ENCODE measurements at places on chromosomes 13 and 19.

DNA sequence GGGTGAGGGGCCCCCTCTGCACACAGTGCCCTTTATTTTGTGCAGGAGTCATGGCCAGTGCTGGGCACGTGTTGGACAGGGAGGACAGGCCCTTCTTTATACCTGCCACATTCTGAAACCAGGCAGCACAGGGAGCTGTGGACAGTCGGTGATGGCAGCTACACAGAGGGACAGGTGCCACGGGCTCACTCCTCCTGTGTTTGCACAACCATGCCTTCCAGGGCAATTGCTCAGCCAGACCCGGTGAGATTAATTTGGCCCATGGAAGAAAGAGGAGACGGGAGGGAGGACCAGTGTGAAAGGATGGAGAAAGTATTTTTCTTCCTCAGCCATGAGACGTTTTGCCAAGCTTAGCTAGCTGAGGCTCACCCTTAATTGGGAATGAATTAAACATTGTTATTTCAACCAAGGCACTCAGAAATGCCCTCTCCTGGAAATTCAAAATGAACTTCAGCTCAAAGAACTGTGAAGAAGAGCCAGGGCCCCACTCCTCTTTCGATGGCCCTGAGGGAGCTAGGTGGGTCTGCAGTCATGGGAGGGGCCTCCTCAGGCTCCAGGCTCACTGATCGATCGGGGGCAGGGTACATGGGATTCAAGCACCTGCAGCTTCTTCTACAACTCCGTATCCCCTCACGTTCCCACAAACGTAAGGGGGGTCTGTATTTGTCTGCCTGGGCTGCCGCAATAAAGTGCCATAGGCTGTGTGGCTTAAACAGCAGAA lies 41.2 kb downstream of the SHISA2 start:
- DNase-seq: no peak

DNA sequence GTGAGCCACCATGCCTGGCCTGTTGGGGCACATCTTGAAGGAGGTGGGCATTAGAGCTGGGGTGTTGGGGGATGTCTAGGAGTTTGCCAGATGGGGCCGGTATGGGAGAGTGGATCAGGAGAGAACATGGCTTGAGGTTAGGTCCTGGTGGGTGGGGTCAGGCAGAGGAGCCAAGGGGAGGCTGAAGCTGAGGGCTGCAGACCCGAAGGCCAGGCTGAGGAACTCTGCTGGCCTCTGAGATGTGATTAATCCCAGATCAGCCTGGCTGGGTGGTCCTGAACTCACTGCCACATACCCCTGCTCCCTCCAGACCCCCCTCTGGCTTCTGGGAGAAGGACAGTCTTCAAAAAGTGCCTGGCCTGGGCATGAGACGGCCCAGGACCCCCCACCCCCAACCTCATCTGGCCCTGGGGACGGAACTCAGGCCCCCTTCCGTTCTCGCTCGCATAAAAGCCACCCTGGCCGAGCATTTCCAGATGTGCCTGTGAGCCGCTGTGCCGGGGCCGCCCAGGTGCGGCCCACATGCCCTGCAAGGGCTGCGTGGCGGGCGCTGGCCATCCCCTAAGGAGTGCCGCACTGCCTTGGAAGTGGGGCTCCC lies 2.7 kb downstream of the FSTL3 start:
- no peak for DNase-seq

- no peak for DNase-seq
Observed at GRCh38 chr13:98947925-98948324, 29.9 kb downstream of the DOCK9 start.

DNA sequence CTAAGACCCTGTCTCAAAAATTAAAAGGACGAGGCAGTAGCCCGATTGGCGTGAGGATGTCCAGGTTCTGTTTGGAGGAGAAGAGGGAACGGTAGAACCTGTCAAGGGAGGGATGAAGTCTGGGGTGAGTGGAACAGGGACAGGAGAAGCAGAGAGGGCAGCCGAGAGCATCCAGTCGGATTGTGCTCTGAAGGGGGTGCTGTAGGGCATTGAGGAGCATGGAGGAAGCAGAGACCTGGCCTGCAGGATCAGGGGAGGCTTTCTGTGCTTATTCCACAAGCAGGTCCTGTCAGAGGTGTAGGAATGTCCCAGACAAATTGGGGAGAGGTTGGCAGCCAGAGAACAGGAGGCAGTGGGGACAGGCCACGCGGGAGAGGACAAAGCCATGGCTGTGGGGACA lies 14.1 kb downstream of the AP2A1 start:
- no peak for DNase-seq

GRCh38 chr13:84417416-84417815 lies 535.1 kb upstream of the SLITRK1 start:
- DNase-seq: no peak

GRCh38 chr19:10230861-10231611 lies at the start of gene S1PR2:
S1PR2 (minus strand) TSS chr19:10231331; CDS start chr19:10224905, 6,426 bp downstream.
- DNase-seq: peak; percentile 69

DNA sequence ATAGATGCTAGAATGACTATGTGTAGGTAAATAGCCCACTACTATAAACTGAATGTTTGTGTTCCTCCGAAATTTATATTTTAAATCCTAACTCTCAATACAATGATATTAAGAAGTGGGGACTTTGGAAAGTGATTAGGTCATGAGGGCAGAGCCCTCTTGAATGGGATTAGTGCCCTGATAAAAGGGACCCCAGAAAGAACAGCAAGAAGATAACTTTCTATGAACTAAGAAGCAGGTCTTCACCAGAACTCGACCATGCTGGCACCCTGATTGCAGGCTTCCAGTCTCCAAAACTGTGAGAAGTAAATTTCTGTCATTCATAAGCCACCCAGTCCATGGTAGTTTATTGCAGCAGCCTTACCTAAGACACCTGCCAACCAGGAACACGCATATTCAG lies 33.9 kb downstream of the OXGR1 start:
- DNase-seq: no peak

GRCh38 chr19:45476304-45476703 lies 8.5 kb downstream of the FOSB start:
- no peak for DNase-seq

GRCh38 chr13:89930861-89931260 lies 1416.6 kb upstream of the MIR17HG start:
- DNase-seq: no peak

GRCh38 chr19:44308011-44308410 lies 3.2 kb upstream of the ZNF235 start:
- DNase-seq: no peak

DNA sequence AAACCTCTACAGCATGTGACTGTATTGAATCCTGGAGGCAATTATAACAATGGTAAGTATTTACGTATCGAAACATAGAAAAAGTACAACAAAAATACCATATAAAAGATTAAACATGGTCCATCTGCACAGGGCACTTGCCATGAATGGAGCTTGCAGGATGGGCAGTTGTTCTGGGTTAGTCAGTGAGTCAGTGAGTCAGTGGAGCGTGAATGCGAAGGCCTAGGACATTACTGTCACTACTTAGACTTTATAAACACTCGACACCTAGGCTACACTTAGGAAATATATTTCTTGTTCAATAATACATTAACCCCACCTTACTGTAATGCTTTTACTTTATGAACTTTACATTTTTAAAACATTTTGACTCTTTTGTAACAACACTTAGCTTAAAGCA lies 35.6 kb upstream of the TMTC4 start:
- no peak for DNase-seq

GRCh38 chr13:92259523-92259922 lies 861.1 kb downstream of the GPC5 start:
- no peak for DNase-seq

- DNase-seq: peak; percentile 6
Observed at GRCh38 chr13:100461309-100462030, 127.1 kb downstream of the GGACT start.

DNA sequence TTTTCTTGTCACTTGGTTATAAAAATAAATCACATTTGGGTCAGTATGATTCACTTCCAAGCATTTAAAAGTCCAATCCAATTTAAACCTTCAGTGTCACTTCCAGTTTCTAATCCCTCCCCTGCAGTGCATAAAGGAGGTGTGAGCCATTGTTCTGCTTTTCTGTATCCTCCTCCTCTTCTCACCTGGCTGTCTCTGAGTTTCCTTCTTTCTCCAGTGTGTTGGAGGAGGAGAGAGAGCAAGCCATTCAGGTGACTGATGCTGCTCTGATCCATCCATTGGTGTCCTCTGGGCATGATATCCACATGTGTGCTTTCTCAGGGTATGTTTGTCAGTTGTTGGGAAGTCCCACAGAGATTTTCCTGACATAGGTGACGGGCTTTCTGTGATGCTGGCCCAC lies 1.2 kb downstream of the NUDT15 start:
- DNase-seq: no peak

DNA sequence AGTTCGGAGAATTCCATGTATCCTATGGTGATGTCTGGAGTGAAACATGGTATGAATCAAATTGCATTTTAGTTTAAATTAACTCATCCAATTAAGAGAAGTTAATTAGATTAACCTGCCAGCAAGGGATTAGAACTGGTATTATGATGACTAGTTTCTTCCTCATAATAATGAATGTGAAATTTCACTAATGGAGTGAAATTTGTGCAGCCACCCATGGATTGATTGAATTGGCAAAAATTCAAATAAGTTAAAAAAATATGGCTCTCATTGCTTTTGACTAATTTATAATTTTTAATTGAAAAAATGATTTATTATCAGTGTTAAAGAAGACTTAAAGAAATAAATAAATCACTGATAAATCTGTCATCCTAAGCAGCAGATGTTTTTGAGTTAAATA lies 232.0 kb downstream of the KCNRG start:
- DNase-seq: no peak

- no peak for DNase-seq
Observed at GRCh38 chr13:37326334-37326733, 220.9 kb upstream of the CSNK1A1L start.

GRCh38 chr13:47112205-47112902 lies 215.5 kb upstream of the HTR2A start:
- DNase-seq: no peak

GRCh38 chr13:47521890-47522487 lies 479.1 kb downstream of the SUCLA2 start:
- DNase-seq: no peak

GRCh38 chr13:96925916-96926628 lies 68.2 kb downstream of the OXGR1 start:
- DNase-seq: no peak

DNA sequence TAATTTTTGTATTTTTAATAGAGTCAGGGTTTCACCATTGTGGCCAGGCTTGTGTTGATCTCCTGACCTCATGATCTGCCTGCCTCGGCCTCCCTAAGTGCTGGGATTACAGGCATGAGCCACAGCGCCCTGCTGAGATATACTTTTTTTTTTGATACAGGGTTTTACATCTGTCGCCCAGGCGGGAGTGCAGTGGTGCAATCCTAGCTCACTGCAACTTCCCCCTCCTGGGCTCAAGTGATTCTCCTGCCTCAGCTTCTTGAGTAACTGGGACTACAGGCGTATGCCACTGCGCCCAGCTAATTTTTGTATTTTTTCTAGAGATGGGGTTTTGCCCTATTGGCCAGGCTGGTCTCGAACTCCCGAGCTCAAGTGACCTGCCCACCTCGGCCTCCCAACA lies 2.0 kb downstream of the COLGALT1 start:
- DNase-seq: no peak

DNA sequence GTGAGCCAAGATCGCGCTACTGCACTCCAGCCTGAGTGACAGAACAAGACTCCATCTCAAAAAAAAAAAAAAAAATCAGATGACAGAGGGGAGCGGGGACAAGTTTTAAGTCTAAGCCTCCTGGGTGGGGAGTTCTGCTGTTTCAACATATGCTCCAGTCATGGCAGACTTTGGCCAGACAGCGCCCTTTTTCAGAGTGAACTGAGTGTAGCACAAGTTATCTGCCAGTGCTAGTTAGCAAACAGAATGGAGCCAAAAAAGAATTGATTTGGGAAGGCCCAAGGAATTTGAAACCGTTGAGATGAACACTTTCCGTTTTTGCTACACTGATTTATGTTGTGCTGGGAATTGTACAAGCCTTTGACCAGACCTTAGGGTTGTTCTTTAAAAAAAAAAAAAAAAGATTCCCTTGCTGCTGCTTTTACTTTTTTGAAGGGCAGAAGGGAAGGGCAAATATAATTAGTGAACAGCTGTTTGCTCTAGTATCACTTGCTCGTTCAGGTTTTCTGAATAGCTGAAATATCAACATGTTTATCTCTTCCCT lies 5.7 kb downstream of the ACTN4 start:
- peak; percentile 3 for DNase-seq

GRCh38 chr13:21938636-21939035 lies 267.8 kb downstream of the FGF9 start:
- no peak for DNase-seq

DNA sequence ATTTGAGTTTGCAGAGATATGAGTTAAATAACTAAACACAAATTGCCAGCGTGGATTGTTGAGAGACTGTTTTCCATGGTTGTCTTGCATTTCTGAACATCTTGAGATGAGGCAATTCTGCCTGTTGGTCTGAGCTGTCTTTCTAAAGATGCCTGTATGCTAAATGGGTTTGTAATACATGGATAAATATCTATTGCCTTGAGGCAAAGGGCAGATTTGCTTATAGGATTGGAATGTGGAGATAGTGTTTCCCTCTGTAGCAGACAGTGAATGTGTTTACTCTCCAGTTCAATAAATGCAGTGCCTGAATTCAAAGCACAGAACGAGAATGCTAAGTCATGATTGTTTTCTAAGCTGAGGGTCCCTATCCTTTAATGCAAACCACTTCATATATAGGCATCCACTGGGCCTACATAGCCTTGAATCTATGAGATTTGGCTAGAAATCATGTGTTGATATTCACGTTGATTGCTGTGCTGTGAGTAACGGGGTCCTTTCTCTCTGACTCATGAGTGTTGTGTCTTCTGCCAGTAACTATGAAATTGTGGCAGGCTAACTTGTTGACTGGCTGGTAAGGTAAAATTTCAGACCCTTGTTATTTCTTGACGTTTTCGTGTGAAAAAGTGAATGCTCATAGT lies 2554.8 kb downstream of the PCDH9 start:
- DNase-seq: no peak

DNA sequence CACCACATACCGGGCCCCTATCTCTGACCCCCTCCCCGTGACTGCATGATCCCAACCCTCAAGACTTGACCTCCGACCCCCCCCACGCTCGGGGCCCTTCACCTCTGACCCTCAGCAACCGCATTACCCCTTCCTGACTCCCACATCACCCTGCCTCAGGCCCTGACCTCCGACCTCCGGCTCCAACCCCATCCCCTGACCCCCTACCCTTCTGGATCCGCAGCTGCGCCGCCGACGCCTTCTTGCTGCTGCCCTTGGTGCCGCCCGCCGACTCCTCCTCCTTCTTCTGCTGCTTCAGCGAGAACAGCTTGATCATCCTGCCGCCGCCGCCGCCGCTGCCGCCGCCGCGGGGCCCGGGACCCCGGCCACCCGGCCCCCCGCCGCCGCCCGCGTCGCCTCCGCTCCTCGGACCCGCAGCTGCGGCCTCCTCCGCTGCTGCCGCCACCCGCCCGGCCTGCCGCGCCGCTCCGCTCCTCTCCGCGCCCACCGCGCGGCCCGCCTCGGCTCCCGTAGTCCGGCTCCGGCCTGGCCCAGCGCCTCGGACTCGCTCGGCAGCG lies at the start of gene UBE2M:
Gene UBE2M, minus strand, starts transcription at position 546 of the 557 bp plus-strand sequence. Its CDS starts 230 bp downstream, at position 316.
- no peak for DNase-seq

Measured in NCI-H1105 treated with DMSO at 0.1 percent for 48 hours (cell line).